ENCODE measurements at places on chromosomes 1 and 21.

DNA sequence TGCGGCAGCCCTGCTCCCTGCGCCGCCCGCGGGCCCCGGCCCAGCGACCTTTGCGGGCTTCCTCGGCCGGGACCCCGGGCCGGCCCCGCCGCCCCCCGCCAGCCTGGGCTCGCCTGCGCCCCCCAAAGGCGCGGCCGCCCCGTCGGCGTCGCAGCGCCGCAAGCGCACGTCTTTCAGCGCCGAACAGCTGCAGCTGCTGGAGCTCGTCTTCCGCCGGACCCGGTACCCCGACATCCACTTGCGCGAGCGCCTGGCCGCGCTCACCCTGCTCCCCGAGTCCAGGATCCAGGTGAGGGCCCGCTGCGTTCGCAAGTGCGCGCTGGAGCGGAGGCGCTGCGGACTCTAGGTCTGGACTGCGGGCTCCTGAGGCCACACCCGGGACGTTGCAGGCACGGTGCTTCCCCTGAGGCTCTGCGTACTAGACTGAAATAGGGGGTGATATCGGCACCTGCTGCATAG, 351 bp downstream of the MIXL1 start:
- no peak for DNase-seq

DNA sequence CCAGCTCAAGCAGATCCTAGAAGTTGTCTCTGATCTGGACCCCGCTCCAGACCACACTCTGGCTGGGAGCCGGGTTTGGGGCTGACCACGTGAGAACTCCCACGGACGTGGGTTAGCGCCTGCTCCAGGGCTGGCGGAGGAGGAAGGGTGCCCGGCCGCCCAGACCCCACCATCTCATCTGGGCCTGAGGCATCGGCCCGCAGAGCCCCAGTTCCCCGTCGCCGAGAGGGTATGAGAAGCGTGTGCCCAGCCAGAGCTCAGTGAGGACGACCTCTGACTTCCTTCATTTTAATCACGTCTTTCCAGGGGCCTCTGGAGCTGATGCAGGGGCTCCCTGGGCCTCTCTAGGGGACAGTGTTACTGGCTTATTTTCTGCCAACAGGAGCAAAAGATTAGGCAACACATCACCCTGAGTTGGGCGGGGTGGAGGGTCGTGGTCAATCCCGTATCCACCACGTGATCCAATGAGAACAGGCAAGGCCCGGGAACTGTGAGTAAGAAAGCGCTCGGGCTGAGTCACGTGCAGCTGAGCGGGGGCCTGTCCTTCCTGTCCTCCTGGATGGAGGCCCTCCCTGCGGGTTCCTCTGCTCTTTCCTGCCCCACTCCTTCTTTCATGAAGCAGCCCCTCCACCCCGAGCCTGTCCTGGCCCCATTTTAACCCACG, 81.1 kb downstream of the SIK1 start:
- no peak for DNase-seq

GRCh38 chr1:157833145-157833544, 8.5 kb downstream of the CD5L start:
- no peak for DNase-seq

DNA sequence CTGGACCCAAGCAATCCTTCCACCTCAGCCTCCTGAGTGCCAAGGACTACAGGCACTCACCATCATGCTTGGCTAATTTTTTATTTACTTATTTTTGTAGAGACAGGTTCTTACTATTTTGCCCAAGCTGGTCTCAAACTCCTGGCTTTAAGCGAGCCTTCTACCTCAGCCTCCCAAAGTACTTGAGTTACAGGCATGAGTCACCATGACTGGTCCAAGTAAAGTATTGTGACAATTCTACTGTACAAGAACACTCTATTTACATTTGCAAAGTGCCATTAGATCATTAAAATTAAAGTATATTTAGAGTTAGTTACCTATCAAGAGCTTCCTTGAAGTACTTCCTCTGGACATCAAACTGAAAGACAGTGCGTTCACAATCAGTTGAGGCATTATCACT, 44.8 kb downstream of the NRDC start:
- DNase-seq = no peak

- no peak for DNase-seq
These were observed 25.0 kb upstream of the CACYBP start for GRCh38 chr1:174974711-174975119.

GRCh38 chr1:17558541-17558940, 19.0 kb downstream of the ARHGEF10L start:
- DNase-seq = no peak

GRCh38 chr1:62316135-62316534, 3.1 kb downstream of the KANK4 start:
- no peak for DNase-seq

DNA sequence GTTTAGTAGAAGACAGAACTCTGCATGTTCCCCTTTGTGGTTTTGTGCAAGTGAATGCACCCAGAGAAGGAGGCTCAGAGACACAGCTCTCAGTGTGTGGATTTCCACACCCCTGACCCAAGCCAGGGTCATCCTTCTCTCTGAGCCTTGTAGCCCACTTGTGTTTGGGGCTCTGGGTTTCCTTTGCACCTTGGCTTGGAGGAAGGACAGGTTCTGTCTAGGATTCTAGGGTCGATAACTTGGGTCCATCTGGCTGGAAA, 27.2 kb downstream of the MYOG start:
- DNase-seq = no peak

GRCh38 chr1:224988042-224988441, 58.6 kb downstream of the DNAH14 start:
- DNase-seq = no peak

- DNase-seq = no peak
These were observed 5.4 kb upstream of the TNFRSF4 start for GRCh38 chr1:1219341-1219740.

GRCh38 chr1:151536499-151536898, 3.6 kb upstream of the TUFT1 start:
- DNase-seq = no peak

DNA sequence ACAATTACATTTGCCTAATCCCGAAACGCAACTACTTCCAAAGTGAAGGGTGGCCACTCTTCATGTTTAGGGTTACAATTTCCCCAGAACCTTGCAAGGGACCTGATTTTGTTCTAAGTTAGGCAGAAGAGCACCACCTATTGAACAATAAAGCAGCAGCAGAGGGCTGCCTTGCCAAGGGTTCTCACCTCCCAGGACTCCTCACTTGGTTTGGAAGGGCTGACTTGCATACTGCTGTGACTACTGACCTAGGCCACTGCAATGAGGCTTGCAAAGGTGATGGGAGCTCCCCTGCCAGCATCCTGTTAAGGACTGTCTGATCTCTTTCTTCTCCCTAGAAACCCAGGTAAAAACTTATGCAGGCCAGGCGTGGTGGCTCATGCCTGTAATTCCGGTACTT, 14.2 kb downstream of the MTOR start:
- no peak for DNase-seq

DNA sequence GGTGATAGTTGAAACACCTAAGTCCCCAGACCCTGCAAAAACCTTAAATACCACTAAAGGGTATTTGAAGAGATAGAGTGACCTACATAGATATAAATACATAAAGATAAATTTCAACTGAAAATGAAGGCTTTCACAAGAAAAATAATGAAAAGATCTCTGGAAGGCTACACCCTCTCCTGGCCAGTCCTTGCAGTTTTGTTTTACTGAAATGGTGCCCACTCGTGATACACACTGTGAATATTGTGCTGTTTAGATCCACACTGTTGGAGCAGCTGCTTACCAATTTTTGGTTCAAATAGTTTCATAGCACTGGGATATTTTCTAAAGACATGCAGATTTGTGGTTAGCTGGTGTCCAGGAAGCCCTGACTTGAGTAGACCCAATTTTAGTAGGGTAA, 31.5 kb upstream of the RNF187 start:
- DNase-seq = no peak

- no peak for DNase-seq
These were observed 87.6 kb upstream of the DUSP10 start for GRCh38 chr1:221829327-221830015.

- peak; percentile 47 for DNase-seq
These were observed 60.3 kb upstream of the KRTAP19-8 start for GRCh38 chr21:31098576-31099005.
